ENCODE measurements at places on chromosomes 7 and 10.

DNA sequence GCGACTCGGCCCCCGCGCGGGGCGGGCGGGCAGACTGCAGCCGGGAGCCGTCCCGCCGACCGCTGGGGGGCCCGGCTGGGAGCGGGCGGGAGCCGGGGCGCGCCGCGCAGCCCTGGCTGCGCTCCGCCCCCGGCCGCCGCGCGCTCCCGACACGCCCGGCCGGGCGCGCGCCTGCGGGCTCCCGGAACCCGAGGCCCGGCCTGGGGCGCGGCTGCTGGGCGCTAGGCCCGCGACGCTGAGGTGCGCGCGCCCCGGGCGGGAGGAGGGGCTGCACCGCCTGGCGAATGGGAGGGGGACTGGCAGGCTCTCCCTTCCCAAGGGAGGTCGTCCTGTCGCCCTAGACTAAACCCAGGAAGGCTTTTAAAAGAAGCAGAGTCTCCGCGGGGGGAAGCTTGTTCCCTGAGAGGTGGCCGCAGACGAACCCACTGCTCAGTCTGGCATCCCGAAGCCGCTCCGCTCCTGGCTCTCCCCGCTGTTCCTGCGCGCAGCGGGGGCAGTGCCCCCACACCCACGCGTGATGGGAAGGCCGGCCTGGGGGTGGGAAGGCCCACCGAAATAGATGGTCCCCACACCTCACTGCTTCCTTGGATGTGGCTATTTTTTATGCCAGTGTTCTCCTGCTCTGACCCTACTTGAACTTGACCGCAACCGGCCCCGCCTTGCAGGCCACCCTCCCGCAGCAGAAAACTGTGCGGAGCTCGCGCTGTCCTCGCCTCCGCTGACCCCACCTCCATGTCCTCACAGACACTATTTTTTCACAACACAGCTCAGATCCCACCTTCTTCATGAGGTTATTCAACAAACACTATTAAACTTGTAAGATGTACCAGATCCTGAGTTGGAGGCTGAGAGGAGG, at the start of gene VOPP1:
Gene VOPP1 (minus strand): TSS at position 125 of the 856 bp plus-strand sequence. CDS start 178 bp downstream, outside the sequence.
- peak; percentile 81 for DNase-seq

DNA sequence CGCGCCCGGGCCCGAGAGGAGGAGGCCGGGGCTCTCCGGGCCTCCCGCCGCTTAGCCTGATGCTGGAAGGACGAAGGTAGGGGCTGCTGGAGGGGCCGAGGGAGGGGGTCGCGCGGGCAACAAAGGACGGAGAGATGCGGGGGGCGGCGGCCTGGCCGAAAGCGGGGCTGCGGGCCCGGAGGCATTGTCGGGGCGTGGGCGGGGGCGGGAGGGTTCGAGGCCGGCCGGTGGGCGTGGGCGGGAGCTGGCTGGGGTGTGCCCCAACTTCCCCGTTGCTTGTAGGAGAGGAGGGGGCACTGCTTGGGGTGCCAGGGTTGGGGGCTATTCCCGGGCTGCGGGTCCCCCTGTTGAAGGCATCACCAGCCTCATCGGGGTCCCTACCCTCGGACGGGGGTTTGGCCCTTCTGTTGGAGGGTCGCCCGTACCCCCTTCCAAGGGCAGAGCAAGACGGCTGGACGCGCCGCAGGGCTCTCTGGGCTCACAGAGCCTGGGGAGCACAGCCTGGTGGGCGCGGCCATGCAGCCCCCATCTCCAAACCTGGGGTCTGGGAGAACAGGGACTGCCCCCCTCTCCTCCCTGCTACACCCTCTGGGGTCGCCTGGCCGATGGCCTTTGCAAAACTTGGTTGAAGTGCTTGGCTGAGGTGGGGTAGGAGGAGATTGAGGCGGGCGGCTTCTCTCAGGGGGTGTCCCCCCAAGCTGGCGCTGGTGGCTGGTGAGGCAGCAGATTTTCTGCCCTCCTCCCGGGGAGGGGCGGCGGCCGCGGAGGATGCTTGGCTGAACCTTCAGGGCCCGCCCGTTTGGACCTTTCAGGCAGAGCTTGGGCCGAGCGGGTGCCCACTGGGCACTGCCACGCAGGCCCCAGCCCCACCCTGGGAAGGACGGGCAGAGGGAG, 699 bp downstream of the CLIP2 start:
- peak; percentile 59 for DNase-seq

DNA sequence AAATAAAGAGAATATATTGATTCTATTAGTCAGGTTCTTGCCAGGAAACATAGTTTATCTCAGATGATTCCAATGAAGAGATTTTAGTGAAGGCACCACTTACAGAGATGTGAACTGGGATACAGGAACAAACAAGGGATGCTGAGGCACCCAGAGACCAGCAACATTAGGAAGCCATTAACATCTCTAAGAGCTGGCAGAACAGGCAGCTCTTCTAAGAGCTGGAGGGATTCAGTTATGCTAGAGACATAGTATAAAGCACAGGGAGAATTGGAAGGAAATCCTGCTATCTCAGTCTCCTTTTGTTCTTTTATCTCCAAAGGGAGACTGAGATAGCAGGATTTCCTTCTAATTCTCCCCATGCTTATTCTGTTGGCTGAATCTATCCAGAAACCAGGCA, 22.0 kb downstream of the OR6B1 start:
- no peak for DNase-seq

DNA sequence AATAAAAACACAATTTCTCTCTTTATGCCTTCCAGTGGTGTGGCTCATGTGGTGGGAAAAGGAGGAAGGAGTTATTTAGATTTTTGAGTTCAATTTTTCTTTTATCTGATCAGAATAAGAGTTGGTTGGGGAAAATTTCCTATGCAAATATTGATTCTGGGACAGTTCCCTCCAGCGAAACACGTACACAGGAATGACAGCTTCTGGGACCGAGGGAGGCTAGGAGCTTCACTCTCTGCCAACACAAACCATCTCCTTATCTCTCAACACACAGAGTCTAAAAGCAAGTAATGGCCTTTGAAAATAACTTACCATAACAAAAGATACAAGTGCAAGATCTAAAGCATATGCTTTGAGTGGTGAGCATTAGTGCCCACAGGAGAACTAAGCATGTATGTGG, 122.7 kb downstream of the RAPGEF5 start:
- no peak for DNase-seq

GRCh38 chr7:93165447-93165846, 17.3 kb upstream of the SAMD9L start:
- DNase-seq: no peak

GRCh38 chr7:101138213-101138870, 11.4 kb downstream of the SERPINE1 start:
- peak; percentile 97 for DNase-seq

DNA sequence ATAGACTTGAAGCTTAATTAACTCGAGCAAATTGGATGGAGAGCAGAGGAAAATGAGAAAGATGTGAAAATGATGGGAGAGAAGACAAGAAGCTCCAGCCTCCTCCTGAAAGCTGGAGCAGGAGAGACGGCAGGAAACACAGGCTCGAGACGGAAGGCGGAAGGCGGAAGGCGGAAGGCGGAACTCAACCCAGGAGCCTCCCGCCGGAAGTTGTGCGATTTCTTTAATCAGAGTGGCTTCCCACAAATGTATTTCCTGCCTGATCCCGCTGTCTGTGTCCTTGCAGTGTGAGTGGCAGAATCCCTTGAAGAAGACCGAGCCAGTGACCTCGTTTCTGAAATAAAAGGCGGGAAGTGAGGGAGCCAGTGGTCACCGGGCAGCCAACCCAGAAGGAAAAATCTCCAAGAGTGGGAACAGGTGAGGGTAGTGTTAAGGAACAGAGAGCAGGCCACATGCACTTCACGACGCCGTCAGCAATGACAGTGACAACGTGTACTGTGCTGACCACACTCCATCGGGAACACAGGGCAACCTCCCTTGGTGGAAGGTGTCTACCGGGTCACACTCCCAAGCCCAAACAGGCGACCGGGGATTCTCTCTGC, 117.0 kb upstream of the RNF32 start:
- DNase-seq: no peak

GRCh38 chr10:3222068-3222467, 49.5 kb upstream of the PITRM1 start:
- peak; percentile 9 for DNase-seq

DNA sequence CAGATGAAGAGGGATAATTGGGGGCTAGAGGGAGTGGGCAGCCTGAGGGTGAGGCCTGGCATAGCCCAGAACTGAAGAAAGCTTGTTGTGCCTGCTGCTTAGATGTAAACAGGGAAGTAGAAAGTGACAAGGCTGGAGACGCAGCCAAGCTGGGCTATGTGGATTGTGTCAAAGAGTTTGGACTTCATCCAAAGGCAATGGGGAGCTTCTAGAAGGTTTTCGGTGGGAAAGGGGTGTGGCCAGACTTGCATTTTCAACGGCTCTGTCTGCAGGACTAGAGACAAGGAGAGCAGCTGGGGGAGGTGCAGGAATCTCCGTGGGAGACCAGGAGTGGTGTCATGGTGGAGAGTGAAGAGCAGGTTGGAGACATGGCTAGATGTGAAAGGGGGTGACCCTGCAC, 48.8 kb downstream of the GOLGA7B start:
- no peak for DNase-seq

DNA sequence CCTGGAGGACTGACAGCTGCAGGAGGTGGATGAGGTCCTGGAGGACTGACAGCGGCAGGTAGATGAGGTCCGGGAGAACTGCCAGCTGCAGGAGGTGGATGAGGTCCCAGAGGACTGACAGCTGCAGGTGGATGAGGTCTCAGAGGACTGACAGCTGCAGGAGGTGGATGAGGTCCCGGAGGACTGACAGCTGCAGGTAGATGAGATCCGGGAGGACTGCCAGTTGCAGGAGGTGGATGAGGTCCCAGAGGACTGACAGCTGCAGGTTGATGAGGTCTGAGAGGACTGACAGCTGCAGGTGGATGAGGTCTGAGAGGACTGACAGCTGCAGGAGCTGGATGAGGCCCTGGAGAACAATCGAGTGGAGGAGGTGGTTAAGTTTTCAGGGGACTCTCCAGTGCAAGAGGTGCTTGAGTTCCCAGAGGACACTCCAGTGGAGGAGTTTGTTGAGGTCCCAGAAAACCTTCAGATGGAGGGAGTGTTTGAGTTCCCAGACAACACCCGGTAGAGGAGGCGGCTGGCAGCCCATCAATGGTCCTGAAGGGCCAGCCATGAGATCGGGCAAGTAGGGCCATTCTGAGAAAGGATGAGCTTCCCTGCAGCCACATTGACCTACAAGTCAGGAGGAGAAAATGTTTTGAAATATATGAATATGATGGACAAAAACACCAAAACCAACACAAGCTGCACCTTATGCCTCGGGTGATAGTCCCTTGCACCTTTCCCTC, 4.7 kb upstream of the EIF5AL1 start:
- DNase-seq: no peak

- no peak for DNase-seq
These were observed 21.9 kb upstream of the CRYGN start for GRCh38 chr7:151461942-151462230.

DNA sequence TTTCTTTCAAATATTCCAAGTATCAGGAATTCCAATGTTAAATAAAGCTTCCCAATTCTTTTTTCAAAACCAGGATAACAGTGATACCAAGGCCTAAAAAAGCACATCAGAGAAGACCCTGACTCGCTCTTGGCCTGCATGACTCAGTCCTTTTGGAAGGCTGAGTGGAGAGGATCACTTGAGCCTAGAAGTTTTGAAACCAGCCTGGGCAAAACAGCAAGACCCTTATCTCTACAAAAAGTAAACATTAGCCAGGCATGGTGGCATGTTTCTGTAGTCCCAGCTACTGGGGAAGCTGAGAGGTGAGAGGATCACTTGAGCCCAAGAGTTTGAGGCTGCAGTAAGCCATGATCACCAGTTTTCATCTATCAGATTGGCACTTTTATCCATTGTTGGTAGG, 18.7 kb downstream of the NFE2L3 start:
- no peak for DNase-seq

- DNase-seq: no peak
These were observed 22.9 kb downstream of the ABRAXAS2 start for GRCh38 chr10:124824507-124824906.

GRCh38 chr7:129572205-129572604, 39.3 kb upstream of the NRF1 start:
- no peak for DNase-seq

DNA sequence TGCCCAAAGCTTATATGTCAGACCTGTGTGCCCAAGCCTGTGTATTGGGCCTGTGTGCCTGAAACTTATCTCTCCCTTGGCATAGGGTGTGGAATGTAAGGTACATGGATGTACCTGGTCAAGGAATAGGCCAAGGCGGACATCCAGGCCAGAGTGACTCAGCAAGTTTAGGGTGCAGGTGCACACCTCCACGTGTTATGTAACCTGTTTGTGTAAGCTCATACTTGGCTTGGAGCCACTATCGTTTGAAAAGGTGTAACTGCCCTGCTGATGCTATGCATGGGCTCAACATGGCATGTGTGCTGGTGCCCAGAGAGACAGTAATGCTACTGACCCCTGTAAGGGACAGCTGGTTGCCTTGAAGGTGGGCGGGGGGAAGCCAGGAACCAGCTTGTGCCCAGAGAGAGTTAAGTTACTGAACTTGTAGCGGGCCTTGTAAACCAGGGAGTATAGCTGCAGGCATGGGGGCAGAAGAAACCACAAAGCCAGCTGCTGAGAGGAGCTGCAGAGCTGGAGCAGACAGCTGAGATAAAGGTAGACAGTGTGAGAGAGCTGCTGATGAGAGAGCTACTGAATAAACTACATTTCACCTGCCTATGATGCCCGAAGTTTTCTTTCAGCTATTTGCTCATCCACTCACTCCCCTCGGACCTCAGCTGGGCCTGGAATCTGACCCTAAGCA, 656.4 kb upstream of the ZWINT start:
- no peak for DNase-seq

DNA sequence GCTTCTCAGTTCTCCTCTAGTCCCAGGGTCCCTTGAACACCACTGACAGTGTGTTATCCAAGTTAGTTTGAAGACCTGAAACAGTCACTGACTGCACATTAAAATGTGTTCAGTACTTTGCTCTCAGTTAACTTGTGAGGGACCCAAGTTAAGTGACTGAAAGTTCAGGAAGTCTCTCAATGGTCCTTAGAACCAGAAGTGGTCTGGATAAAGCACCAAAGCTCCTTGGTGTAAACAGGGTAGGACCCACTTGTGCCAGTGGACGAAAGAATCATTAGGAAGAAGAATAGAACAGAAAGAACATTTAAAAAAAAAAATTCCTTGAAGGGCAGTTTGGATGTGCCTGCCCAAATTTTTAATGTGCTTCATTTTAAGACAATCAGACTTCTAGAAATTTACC, 45.1 kb downstream of the NOD1 start:
- DNase-seq: no peak

- peak; percentile 59 for DNase-seq
These were observed 57.3 kb upstream of the CAMK2B start for GRCh38 chr7:44382459-44383265.

GRCh38 chr10:77909021-77909748, 17.4 kb downstream of the DLG5 start:
- no peak for DNase-seq

- no peak for DNase-seq
These were observed 4.1 kb upstream of the CHN2 start for GRCh38 chr7:29190349-29191045.

- no peak for DNase-seq
These were observed 115.8 kb upstream of the ANLN start for GRCh38 chr7:36273836-36274235.

DNA sequence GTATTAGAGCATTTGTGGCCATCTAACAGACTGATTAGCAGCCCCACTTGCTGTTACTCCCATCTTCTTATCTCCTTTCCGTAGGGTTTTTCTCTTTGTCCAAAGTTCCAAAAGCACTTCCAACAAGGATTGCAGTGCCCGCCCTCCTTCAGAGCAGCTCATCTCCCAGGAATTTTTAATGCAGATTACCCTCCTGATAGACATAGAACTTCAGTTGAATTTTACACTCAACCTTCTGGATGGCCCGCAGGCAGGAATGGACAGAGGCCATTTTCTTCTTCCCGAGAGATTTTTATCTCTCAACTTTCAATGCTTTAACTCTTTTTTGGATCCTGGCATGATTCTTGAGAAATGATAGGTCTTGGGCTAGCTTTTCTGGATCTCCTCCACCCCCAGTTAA, 23.3 kb downstream of the PRKG1 start:
- DNase-seq: peak; percentile 35

GRCh38 chr10:110305767-110306451, 1.2 kb upstream of the SMNDC1 start:
- DNase-seq: peak; percentile 94

Data from ELR (cell line).